ENCODE measurements at places on chromosomes 5 and 9.

GRCh38 chr9:21317956-21318923, 13.1 kb upstream of the IFNA5 start:
- no peaks in the 10 kb centered on the region for H3K27me3 ChIP-seq
- H3K4me1 ChIP-seq, result peaks cover 1% of the 10 kb centered on the region
- H3K4me3 ChIP-seq, result no peak overlapping the region
- H3K27ac ChIP-seq, result no peak overlapping the region
- no peak for DNase-seq
- H3K36me3 ChIP-seq, result peaks cover 3% of the 10 kb centered on the region

- peaks cover 8% of the 10 kb centered on the region for H3K36me3 ChIP-seq
- DNase-seq, result no peak
- no peaks in the 10 kb centered on the region for H3K27me3 ChIP-seq
- H3K4me3 ChIP-seq, result no peak overlapping the region
These were observed 22.8 kb upstream of the LPCAT1 start for GRCh38 chr5:1546556-1546955.

- H3K27ac ChIP-seq, result no peak overlapping the region
- H3K4me3 ChIP-seq, result no peak overlapping the region
- H3K4me1 ChIP-seq, result peaks cover 4% of the 10 kb centered on the region
- DNase-seq, result no peak
- no peaks in the 10 kb centered on the region for H3K27me3 ChIP-seq
These were observed 59.2 kb downstream of the AP3B1 start for GRCh38 chr5:78235289-78235688.

DNA sequence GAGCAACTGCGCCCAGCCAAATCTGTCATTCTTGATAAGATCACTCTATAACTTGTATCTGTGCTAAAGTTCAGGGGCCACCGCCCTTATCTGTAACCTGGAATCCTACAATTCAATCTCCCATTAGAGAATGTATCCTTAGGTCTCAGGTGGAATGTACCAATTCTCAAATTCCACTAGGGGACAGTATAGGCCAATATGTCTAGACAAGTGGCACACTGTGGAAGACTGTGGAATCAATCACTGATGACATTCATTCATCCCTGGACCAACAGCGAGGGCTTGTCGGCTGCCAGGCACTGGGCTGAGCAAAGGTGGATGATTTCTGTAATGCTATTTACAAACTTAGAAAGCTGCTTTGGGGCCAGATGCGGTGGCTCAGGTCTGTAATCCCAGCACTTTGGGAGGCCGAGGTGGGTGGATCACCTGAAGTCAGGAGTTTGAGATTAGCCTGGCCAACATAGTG, 28.7 kb upstream of the MEGF9 start:
- H3K27me3 ChIP-seq, result no peaks in the 10 kb centered on the region
- no peaks in the 10 kb centered on the region for H3K4me1 ChIP-seq
- H3K36me3 ChIP-seq, result peaks cover 14% of the 10 kb centered on the region
- H3K27ac ChIP-seq, result no peak overlapping the region
- DNase-seq, result no peak

DNA sequence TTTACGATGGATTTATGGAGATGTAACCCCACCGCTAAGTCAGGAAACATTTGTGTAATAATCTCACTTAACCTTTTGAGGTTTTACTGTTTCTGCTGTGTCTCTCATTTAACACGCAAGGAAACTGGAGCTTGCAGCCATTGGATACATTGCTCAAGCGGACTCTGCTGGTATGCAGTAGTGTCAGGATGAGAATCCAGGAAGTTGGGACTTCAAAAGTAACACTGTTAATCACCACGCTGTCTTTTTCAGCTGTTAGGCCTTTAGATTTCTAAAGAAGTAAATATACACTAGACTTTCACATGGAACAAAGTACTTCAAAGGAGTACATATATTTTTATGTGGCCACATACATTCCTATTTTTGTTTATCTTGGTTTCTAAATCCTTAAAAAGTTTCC, 114.7 kb downstream of the LPAR1 start:
- H3K4me1 ChIP-seq, result peaks cover 6% of the 10 kb centered on the region
- no peak overlapping the region for H3K27ac ChIP-seq
- no peaks in the 10 kb centered on the region for H3K36me3 ChIP-seq
- no peak for DNase-seq
- no peak overlapping the region for H3K4me3 ChIP-seq

DNA sequence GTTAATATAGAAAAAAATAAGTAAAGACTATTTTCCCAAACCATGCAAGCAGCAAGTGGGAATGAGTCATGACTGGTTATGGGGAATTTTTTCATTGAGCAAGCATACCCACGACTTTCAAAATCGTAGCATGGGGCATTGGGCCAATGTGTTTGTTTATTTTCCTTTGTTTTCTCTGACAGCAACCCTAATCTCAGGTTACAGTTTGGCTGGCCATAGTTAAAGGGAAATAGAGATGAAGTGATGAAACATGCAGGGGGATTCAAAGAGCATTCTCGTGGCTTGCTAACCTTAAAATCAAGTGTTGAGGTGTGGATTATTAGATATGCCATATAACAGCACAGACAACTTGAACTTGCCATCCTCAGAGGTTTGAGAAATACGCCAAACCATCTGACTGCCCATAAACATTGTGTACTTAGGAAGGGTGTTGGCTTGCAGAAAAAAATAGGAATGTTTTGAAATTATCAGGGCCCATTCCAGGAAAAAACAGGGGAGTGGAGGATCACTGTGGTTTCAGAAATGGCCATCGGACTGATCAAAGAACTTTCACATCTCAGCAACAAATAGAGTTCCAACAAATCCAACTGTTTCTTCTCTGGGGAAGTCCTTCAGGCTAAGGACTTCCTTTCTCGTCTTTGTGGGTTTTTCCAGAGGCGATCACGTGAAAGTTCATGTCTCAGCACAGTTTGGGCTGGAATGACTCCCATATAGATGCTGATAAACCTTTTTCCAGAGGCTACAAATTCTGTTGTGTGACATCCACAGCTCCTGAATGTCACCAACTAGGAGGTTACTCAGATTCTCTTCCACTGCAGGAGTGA, 259.1 kb downstream of the SYK start:
- H3K36me3 ChIP-seq, result peaks cover 3% of the 10 kb centered on the region
- peaks cover 33% of the 10 kb centered on the region for H3K4me1 ChIP-seq
- H3K27me3 ChIP-seq, result peaks cover 5% of the 10 kb centered on the region
- no peak for DNase-seq
- H3K4me3 ChIP-seq, result no peak overlapping the region
- H3K27ac ChIP-seq, result no peak overlapping the region

DNA sequence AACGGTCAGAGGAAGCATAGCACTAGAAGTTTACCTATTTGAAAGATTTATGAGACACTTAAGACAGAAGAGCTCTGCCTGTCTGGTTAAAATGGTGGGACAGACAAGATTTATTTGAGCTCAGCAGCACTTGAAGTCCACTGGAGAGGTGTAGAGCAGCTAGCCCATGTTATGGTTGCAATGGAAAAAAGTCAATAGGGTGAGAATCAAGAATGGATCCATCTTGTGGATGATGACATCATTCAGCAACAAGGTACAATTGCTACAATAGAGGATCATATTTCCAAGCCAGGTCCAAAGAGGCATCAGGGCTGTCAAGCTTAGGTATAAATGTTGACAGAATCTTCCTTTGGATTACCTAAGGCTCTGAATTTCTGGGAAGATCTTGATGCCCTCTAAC, 21.1 kb upstream of the ZNF131 start:
- no peak overlapping the region for H3K4me3 ChIP-seq
- no peaks in the 10 kb centered on the region for H3K27me3 ChIP-seq
- peaks cover 4% of the 10 kb centered on the region for H3K36me3 ChIP-seq

DNA sequence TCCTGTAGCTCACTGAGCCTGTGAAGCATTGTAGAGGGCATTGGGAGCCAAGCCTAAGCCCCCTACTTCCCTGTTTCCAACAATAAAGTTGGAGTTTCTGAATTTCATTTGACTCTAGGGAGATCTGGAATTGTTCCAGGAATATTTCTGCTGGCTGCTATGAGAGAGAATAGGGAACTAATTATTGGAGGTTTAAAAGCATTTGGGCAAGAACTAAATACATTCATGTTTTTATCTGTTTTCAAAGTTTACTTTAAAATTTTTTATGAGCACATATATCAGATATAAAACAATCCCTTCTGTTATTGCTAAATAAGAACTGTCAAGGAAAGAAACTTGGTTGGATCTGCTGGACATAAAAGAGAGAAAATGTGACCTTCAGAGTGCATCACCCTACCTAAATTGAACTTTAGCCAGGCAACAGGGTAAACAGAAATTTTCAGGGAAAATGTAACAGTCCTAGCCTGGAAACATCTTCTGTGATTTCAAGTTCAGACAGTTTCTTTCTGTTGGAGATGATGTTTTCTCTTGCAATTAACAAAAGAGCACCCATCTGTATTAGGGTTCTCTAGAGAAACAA, 19.3 kb upstream of the LECT2 start:
- no peaks in the 10 kb centered on the region for H3K36me3 ChIP-seq
- DNase-seq, result no peak

DNA sequence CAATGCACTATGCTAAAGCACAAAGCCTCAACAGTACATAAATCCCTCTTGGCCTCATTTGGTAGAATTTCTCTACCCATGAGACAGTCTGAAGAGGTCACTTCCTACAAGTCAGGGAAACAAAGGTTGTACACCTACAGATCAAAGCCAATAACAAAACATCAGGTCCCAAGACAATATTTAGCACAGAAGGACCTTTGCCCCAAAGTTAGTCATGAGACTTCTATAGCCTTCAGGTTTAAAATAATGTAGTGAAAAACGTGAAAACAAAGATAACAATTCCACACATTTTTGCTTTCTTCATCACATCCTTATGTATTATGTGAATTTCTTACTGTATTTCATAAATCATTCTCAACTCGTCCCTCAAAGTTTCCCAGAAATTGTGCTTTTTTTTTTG, 15.8 kb downstream of the AFF4 start:
- H3K4me1 ChIP-seq, result peaks cover 39% of the 10 kb centered on the region
- H3K27ac ChIP-seq, result peak overlapping the region; percentile 73
- DNase-seq, result no peak
- H3K36me3 ChIP-seq, result peaks cover 25% of the 10 kb centered on the region
- H3K4me3 ChIP-seq, result no peak overlapping the region
- H3K27me3 ChIP-seq, result no peaks in the 10 kb centered on the region

DNA sequence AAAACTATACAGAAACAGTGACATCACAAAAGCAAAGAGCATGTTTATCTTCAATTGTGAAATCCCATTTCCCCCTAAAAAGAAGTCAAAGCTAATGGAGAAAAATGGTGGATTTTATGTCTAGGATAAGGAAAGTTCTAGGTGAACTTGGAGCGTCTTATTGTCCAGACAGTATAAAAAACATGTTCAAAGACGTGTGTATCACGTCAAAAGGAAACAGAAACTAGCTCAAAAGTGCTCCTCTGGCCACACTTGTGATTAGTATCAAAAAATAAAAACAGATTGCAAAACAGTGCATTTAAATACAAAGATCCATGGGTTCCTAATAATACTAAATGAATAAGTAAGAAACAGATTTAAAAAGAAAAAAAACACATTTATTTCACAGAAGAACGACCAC, 568.9 kb downstream of the ANXA1 start:
- H3K27ac ChIP-seq, result no peak overlapping the region
- no peaks in the 10 kb centered on the region for H3K27me3 ChIP-seq
- H3K4me1 ChIP-seq, result no peaks in the 10 kb centered on the region
- H3K4me3 ChIP-seq, result no peak overlapping the region
- no peaks in the 10 kb centered on the region for H3K36me3 ChIP-seq
- DNase-seq, result no peak

DNA sequence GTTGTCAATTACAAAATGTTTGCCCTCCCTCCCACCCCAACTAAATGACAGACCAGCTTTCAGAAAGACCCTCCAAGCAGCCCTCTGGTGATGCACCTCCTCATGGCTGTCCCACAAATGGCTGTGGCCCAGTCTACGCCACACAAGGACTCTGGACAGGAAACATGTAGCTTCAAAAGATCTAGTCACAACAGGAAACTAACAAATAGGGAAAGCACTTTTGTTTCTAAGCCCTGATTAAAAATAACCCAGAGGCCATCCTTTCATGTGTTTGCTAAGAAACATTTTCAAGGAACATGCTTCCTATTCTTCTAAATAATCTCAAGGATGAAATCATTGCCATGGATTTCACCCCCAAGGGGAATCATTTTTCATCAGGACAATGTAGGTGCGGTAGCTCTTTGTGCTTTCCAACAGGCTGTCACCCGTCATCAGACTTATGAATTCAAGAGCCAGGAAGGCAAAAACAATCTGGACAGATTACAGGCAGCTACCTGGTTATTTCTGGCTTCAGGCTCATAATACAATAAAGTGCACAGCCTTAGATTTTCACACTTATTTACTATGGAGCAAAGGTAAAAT, 20.1 kb downstream of the PCSK1 start:
- no peak for DNase-seq
- no peak overlapping the region for H3K4me3 ChIP-seq
- peaks cover 5% of the 10 kb centered on the region for H3K27me3 ChIP-seq
- H3K36me3 ChIP-seq, result no peaks in the 10 kb centered on the region
- no peak overlapping the region for H3K27ac ChIP-seq
- H3K4me1 ChIP-seq, result no peaks in the 10 kb centered on the region

DNA sequence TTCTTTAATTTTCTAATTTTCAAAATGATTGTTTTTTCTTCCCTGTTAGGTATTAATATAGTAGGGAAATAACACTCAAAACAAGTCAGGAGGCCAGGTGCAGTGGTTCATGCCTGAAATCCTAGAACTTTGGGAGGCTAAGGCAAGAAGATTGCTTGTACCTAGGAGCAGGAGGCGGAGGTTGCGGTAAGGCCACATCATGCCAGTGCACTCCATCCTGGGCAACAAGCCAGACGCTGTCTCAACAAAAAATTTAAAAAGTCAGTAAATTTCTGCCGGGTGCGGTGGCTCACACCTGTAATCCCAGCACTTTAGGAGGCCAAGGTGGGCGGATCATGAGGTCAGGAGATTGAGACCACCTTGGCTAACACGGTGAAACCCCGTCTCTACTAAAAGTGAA, 10.2 kb upstream of the CDK7 start:
- no peaks in the 10 kb centered on the region for H3K27me3 ChIP-seq
- H3K4me1 ChIP-seq, result no peaks in the 10 kb centered on the region
- no peak for DNase-seq
- no peak overlapping the region for H3K27ac ChIP-seq

GRCh38 chr5:5326115-5326758, 96.2 kb upstream of the ICE1 start:
- H3K4me1 ChIP-seq, result no peaks in the 10 kb centered on the region
- H3K4me3 ChIP-seq, result no peak overlapping the region
- H3K27me3 ChIP-seq, result no peaks in the 10 kb centered on the region
- DNase-seq, result no peak

- DNase-seq, result no peak
- H3K27ac ChIP-seq, result no peak overlapping the region
- H3K4me3 ChIP-seq, result no peak overlapping the region
These were observed 162.6 kb downstream of the DMAC1 start for GRCh38 chr9:7636838-7637467.
